ENCODE measurements at places on chromosomes 6 and 20. TPM values are rescaled to one million over a fixed set of nuclear protein-coding genes. Genes with fewer than 3 reads are reported as not detected.

DNA sequence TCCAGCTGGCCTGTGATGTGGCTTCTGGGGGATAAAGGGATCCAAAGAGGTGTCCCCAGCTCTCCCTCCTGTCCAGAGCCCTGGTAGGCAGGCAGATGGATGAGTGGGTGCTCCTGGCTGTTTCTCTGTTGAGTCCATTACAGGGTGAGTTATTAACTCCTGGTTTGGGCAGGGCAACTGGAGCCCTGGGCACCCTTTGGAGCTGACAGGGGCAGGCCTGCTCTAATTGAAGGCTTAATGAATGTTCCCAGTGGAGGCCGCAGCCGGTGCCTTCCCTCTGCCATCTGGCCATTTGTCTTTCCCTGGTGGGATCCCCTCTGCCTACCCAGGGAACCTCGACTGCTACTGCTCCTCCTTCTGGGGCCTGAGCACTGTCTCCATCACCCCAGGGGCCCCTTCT, 44.7 kb upstream of the MLN start:
- no peak for DNase-seq

DNA sequence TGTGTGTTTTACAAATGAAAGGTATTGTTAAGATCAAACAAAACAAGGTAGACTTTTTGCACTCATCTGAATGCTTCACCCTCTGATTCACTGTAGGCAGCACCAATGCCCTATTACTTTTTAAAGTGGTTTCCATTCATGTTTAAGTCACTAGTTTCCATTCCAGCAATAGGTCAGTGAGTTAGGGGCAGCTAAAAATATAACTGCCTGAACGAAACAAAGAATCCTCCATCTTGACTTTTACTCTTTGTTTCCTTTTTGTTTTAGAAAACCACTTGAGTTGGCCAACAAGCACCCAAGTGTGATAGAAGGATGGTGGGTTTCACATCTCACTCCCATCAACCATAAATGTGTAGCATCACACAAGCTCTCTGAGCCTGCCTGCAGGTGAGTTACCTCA, 25.5 kb downstream of the CLIC5 start:
- no peak for DNase-seq

DNA sequence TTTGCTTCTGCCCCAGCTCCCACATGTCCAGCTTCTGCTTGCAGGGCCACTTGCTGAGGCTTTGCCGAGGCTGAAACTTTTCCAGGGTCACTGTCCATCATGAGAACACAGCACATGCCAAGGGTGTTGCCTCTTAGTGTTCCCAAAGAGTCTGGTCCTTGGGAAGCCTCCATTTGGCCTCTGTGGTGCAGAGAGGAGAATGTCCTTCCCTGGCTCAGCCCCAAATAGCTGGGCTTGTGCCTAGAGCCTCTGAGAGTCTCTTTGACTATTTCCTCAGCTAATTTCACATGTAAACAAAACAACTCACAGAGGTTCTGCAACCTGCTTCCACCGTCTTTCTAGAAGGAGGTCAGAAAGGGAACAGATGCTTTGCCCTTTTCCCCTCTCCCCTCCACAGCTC, 40.4 kb upstream of the RAB23 start:
- no peak for DNase-seq

DNA sequence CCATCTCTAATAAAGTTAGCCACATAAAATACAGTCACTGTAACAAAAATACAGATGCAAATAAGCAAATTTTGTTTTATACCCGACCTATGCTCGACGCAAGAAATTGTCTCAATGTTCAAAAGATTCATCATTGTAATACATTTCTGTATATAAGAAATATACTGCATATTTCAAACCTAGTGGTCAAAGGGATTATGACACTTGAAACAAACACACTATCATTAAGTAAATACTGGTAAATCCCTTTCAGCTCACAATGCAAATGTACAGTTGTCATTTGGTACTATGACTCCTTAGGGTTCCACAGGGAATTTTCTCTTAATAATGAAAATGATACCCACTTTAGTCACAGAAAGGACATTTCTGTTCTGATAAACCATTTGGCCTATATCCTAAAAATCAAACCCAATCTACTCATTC, 2.2 kb downstream of the HIVEP2 start:
- DNase-seq = no peak

DNA sequence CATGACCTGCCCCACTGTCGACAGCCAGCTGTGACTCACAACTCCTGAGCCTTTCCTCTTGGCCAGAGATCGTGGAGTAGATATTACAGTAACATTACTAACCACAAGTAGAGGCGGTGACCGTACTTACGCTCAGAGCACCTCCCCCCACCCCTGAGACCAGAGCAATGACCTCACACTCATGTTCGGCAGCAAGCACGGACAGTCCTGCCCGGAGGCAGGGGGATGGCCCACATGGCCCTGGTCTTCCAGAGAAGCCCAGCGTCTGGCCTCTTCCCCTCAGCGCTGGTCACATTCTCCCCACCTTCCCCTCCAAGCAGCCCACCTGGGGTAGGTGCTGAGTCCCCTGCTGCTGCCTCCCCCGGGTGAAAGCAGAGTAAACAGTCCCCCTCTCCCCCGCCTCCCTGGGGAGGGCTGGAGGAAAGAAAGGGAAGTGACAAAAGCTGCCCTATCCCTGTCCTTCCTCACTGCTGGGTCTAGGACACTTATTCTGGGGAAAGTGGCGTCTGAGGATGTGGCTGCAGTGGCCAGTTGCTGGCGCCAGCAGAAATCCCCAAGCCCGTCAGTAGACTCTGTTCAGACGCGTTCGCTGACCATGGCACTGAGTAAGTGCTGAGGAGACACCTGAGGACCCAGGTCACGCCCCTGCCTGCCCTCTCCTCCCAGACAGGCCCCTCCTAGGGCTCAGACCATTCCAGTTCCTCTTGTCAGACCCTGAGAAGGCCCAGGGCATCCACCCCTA, 68.5 kb downstream of the MRPL14 start:
- no peak for DNase-seq

- no peak for DNase-seq
Measured at GRCh38 chr6:11669696-11670095, 108.9 kb downstream of the ADTRP start.

GRCh38 chr6:12890171-12890790, 173.7 kb downstream of the PHACTR1 start:
- no peak for DNase-seq

DNA sequence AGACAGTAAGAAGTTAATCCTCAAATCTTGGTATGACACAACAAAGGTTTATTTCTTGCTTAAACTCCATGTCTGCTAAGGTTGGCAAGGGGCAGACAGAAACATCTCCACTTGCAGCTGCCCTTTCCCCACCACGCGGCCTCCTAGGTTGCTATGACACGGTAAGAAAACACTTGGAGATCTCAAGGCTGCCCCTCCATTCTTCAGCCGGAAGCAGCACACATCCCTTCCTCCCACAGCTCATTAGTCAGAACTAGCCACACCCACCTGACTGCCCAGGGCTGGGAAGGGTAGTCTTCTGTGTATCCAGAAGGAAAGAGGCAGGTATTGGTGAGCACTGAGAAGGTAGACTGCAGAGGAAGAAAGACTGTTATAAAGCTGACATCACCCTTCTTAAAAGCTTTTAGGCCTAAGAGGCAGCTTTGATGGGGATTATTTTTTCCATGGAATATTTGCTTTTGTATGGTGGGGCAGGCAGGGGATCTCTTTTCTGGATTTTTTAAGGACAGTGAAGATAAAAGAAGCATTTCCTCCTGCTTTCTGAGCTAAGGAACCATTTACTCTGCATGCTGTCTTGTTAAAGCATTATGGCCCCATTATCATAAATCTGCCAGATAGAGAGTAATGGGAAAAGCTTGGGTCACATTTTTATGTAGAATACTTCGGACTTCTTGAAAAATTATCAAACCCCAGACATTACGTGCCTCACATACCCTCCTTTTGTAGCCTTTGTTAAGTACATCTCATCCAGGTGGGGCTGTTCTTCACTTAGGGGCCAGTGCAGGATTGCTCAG, 41.6 kb downstream of the MRAP2 start:
- no peak for DNase-seq

DNA sequence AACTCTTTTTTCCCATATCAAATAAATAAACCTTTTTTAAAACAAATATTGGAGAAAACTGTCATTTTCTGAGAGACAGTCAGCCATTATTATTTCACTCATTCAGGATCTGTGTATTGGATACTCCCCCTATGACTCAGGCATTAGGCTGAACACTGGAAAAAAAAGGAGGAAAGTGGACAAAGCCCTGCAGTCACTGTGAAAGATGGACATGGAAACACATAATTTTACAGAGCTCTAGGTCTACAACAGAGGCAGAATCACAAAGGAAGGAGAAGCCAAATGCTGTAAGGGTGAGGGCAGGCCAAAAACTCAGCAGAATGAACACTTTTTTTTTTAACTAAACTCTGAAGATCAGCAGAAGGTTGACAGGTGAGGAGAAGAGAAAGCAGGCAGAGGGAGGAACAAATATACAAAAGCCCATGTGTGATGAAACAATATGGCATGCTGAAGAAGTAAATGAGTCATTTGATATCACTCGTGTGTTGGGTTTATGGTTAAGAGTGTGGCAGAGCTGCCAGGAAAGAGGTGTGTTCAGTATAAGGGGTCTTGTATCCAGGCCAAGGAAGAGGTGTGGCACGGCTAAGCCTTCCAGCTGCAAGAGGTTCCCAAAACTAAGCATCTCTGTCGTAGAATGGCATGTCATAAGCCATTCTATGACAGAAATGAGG, 39.1 kb downstream of the EPB41L2 start:
- no peak for DNase-seq

DNA sequence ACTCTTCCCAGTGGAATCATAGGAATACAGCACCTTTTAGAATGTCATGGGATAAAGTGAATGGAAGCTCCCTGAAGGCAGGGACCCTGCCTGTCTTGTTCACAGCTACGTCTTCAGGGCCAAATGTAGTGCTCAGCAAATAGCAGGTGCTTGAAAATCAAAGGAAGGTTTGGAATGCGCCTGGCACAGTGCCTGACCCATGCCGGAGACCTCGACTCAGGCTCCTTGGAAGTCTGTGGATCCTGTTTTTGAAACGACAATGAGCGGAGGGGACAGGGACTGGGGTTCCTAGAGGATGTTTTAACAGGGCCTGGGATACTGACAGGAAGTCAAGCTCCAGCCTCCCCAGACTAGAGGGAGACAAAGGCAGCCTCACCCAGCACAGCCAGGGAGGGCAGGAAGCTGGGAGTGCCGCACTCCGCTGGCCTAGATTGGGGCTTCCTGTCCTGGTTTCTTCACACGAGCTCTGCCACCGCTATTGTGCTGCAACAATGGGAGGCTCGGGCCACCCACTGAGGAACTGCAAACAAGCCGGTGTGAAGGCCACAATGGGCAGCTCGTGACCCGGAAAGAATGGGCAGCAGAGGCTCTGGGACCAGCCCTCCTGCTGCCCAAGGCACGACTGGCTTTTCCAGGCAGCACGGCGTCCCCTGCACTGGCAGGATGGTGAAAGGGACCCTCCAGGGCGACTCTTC, 76.7 kb downstream of the PREX1 start:
- DNase-seq = no peak

GRCh38 chr20:6623989-6624388, 143.5 kb upstream of the BMP2 start:
- DNase-seq = no peak

- DNase-seq = no peak
Measured at GRCh38 chr6:142612956-142613355, 311.1 kb downstream of the ADGRG6 start.

- no peak for DNase-seq
Measured at GRCh38 chr6:110378552-110378951, 20.4 kb upstream of the METTL24 start.

DNA sequence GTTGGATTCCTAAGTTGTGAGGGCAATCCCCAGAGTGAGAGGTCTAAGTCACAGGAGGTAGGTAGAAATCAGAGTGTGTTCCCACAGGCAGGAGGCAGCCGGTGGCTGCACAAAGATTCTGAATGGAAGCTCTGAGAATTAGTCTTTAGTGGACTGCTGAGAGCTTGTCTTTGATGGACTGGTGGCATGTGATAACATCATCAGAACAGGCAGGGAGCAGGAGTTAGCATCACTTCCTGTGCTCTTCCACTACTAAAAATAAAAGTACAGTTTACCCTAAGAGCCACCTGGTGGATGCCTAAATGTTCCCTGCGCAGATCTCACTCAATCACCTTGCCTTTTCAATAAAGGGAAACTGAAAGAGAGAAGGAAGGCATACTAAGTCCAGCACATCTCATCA, 294.6 kb upstream of the POU3F2 start:
- no peak for DNase-seq

GRCh38 chr6:143243786-143244185, 183.1 kb downstream of the AIG1 start:
- no peak for DNase-seq

DNA sequence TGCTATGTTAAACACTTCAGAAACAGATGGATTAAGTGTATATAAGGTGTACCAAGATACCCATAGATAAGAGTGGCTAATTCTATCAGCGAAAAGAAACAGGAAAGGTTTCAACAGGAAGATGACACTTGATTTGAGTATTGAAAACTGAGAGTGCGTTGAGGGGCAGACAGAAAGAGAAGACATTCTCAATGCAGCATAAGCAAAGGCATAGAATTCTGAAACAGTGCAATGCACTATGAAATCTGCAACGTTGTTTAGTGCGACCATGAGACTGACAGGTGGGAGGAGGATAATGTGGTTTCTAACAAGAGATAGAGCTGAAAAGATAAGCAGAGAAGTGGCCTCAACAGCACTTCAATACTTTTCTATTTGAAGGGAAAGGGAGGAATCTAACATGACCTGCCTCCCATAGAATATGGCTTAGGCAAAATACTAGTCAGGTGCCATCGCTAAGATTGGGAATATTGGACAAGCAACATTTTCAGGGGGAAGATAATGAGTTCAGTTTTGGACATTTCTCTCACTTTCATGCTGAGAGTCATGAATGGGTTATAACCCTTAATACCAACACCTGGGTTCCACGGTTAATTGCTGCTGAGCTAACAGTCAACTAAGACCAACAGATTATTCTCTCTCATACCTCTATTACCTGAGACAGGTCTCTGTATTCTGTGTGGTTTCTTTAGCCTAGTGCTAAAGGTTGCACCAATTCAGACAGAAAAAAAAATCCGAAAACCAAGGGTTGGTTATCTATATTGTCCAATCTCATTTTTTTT, 312.9 kb upstream of the ARID1B start:
- DNase-seq = no peak

DNA sequence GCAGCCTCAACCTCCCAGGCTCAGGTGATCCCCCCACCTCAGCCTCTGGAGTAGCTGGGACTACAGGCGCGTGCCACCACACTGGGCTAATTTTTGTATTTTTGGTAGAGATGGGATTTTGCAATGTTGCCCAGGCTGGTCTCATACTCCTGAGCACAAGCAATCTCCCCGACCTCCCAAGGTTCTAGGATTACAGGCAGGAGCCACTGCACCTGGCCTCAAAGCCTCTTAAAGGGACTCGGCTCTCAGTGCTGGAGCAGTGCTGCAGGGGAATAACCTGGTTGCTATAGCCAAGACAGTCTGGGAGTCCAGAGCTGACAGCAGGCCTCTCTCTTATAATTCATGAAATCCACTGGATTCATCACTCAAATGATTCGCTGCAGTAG, 17.0 kb downstream of the GHRH start:
- no peak for DNase-seq

Gene CST2
- total RNA-seq = not detected

Gene SGK2
- total RNA-seq = 2.5 TPM

Gene OR12D3
- not detected for total RNA-seq

Gene GJA1
- total RNA-seq = 286 TPM

Gene RANBP9
- total RNA-seq = 53.6 TPM

Gene MYMX
- not detected for total RNA-seq

Data from osteocyte (in vitro differentiated cells).